ENCODE measurements at places on chromosomes 1 and 21.
A peak's percentile ranks its signal among the peaks of the same experiment; 100 is the strongest.

- no peak for DNase-seq
Measured at GRCh38 chr21:15003463-15004135, 61.2 kb downstream of the NRIP1 start.

- DNase-seq, result peak; percentile 70
Measured at GRCh38 chr1:10941891-10942541, 70.4 kb upstream of the TARDBP start.

DNA sequence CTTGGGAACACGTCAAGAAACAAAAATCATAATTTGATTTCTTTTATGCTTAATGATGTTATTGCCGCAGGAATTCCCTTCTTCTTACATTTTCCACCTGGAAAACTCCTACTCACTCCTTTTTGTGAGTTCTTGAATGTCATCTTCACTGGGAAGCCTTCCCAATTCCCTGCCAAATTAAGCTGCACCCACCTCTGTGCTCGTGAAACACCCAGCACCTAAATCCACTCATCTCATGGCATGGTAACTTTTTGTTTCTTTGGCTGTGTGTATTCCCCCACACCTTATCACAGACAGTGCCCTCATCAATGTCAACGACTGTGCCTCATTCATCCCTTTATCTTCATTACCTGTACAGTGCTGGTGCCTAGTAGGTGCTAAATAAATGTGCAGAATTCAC is 45.6 kb downstream of the ASTN1 start:
- no peak for DNase-seq

GRCh38 chr1:69485616-69486015 is 82.1 kb upstream of the LRRC7 start:
- DNase-seq, result no peak

DNA sequence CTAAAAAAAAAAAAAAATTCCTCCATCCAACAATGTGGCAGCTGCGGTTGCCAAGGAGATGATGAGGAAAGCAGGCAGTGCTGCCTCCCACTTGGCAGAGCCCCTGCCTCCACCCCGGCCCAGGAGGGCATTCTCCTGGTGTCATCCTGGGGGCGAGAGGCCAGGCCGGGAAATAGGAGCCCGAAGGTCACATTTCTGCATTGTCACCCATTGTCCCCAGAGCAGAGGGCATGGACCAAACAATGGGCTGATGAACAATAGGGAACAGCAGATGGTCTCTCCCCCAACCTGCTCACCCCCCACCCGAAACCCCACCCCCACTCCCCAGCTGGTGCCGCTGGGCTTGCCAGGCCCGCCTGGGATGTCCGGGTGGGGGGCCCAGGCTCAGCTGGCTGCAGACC is 37.3 kb downstream of the CAMK2N1 start:
- no peak for DNase-seq

DNA sequence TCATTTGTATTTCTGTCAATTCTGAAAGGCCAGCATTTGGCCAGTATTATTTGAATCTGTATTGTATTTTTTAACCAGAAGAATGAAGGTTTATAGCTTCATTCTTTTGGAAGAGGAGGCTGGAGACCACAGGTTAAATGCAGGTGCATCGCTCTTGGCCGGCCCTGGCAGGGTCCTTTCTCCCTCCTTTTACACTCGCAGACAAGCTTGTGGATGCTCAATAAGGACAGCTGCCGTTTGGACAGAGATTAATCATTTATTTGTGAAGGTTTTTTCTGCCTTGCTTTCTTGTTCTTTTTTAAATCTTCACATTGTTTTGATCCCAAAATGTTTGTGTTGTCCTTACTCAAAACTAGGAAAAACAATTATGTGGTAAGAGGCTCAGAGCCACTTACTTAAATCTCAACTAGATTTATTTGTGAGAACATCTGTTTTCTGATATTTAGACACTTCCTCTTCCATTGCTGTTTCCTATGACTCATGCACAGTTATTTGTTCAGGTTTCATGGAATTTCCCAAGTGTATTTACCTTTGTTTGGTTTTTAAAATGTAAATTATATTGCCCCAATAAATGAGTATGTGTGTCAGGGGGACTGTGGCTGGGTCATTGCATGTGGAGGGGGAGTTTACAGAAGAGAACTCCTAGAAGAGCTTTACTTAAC is 46.7 kb upstream of the LAMC2 start:
- no peak for DNase-seq

All from activated CD4-positive, alpha-beta T cell treated with anti-CD3 and anti-CD28 coated beads, Interleukin-2, amount 50 U/mL, for 4 hours (primary cell).